Caco-2 (cell line): ENCODE measurements at places on chromosomes 4 and X. TPM values are rescaled to one million over a fixed set of nuclear protein-coding genes. Genes with fewer than 3 reads are reported as not detected.

Gene UGT2B7
- total RNA-seq = 1.7 and 3.0 TPM in 2 replicates

Gene ARHGAP6
- total RNA-seq = 0.50 and 0.84 TPM in 2 replicates

Gene TEX13D
- not detected in 2 replicates for total RNA-seq

Gene F8A1
- 20.0 and 27.2 TPM in 2 replicates for total RNA-seq

Gene SLC30A9
- 54.7 and 57.1 TPM in 2 replicates for total RNA-seq

Gene GPC4
- 1.0 and 1.2 TPM in 2 replicates for total RNA-seq

Gene FAM47A
- not detected in 2 replicates for total RNA-seq

Gene CT45A3
- total RNA-seq = not detected in 2 replicates

Gene GC
- total RNA-seq = not detected in 2 replicates

Gene DGKK
- total RNA-seq = 2.5 and 3.7 TPM in 2 replicates

Gene CT83
- total RNA-seq = not detected in 2 replicates

Gene NOCT
- total RNA-seq = 21.5 and 25.4 TPM in 2 replicates

Gene PLK4
- 28.2 and 31.1 TPM in 2 replicates for total RNA-seq

Gene SMIM43
- total RNA-seq = not detected in 2 replicates

Gene SH2D1A
- total RNA-seq = not detected in 2 replicates

Gene F9
- total RNA-seq = not detected in 2 replicates

Gene MAGEH1
- total RNA-seq = not detected in 2 replicates

Gene TMPRSS11A
- total RNA-seq = not detected in 2 replicates

Gene NKX6-1
- 0.14 TPM in 1 of 2 replicates, not detected in the other for total RNA-seq

Gene TMEM255A
- total RNA-seq = 2.9 and 3.8 TPM in 2 replicates

Gene NLGN4X
- not detected in 2 replicates for total RNA-seq

Gene GPRIN3
- total RNA-seq = 0.02 and 0.05 TPM in 2 replicates

Gene ADGRG4
- total RNA-seq = not detected in 2 replicates

Gene SLAIN2
- 44.8 and 46.6 TPM in 2 replicates for total RNA-seq

Gene HERC5
- 5.6 and 6.8 TPM in 2 replicates for total RNA-seq

Gene TMEM47
- 1.8 and 2.2 TPM in 2 replicates for total RNA-seq

Gene MTCP1
- 11.3 and 11.7 TPM in 2 replicates for total RNA-seq

Gene SCRG1
- not detected in 2 replicates for total RNA-seq

Gene RAB39B
- 0.18 and 0.23 TPM in 2 replicates for total RNA-seq

Gene CCKAR
- total RNA-seq = 1.9 and 2.0 TPM in 2 replicates

Gene AMBN
- total RNA-seq = 0.27 TPM in 1 of 2 replicates, not detected in the other
